Stomach (tissue), 19 donors: ENCODE measurements at places on chromosomes 7 and 10. TPM values are rescaled to one million over a fixed set of nuclear protein-coding genes. Genes with fewer than 3 reads are reported as not detected.

- DNase-seq, result no peak
Observed at GRCh38 chr7:143243614-143244013, 19.6 kb upstream of the GSTK1 start.

GRCh38 chr10:116891208-116891607, 41.9 kb downstream of the ENO4 start:
- no peak for DNase-seq

CALU gene
- total RNA-seq, result 93.7 TPM

- DNase-seq, result no peak
Observed at GRCh38 chr7:40403703-40404476, 269.1 kb downstream of the SUGCT start.

PSD gene
- 24.5 TPM for total RNA-seq

GRCh38 chr7:2115760-2116447, 116.8 kb downstream of the MAD1L1 start:
- no peak for DNase-seq

- DNase-seq, result no peak
Observed at GRCh38 chr7:25624833-25625232, 396.5 kb upstream of the NPVF start.

DNA sequence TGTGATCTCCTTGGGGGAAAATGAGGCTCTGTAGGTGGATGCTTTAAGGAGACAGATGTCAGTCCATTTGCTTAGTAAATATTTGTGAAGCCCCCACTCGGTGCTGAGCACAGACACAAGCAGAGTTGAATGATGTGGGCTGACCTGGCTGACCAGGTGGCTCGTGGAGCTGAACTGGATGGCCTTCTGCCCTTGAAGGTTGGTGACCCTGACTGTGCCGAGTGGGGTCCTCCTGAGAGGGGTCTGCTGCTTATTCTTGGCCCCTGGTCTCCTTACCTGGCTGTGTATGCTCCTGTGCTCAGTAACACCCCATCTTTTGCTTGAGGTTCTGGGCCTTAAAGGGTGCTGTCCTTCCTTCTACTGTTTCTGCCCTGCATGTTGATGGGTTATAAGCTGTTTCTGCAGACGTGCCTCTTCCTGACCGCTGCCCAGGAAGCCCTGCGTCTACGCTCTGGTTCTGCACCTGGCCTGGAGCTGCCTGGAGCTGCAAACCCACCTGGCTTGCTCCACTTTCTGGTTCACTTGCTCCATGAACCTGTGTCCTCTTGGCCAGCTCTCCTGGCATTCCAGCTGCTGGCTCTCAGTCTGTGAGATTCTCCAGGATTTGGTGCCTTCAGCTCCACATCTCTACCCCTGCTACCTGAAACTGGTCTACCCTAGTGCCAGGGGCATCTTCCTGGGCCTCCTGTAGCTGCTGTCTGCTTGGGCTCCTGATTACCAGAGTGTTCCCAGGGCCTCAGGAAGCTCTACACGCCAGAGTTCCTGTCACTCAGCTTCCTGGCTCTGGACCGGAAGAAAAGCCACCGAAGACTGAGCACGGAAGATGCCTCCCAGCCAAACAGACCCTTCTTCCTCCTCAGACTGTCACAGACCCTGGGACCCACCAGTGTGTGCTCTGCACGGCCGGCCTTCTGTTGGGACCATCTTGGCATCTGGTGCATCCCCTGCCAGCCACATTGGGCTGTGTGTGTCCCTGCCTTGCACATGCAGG, 76.5 kb downstream of the ADCY1 start:
- DNase-seq, result no peak

CDC14C gene
- not detected for total RNA-seq

- DNase-seq, result no peak
Observed at GRCh38 chr7:155791214-155791737, 21.0 kb downstream of the SHH start.

- DNase-seq, result no peak
Observed at GRCh38 chr10:53130337-53130736, 357.8 kb upstream of the MBL2 start.

HYAL4 gene
- total RNA-seq, result not detected

DNA sequence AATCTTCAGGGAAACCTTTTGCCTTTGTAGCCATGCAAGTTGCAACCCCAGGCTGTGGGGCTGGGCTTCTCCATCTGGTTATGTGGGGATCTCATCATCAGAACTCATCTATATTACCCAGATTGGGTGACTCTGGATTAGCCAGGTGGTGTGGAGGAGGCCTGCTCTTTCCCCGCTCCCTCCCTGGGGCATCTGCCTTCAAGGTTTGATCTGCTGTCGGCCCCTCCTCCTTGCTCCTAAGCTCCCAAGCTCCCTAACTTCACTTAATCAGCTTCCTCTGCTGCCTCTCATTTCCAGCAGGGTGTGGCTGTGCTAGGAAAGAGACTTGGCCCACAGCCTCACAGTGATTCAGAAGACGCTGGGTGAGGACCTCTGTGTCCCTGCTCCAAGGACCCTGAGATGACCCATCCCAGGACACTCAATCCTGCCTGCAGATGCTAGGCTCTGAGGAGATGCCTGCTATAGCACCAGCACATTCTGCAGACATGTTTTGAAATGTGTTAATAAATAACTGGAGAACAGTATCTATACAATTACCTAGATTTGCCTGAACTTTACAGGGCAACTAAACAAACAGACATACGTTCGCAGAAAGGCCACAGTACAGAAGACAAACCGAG, 392.1 kb upstream of the PODXL start:
- no peak for DNase-seq

GRCh38 chr10:114615600-114616007, 42.5 kb downstream of the ABLIM1 start:
- DNase-seq, result no peak

- no peak for DNase-seq
Observed at GRCh38 chr7:64733550-64734240, 60.5 kb upstream of the ZNF138 start.

MACC1 gene
- total RNA-seq, result 2.0 TPM

AKR1C4 gene
- total RNA-seq, result not detected

TAS2R5 gene
- total RNA-seq, result 4.4 TPM

GRCh38 chr7:76201732-76202665, at the start of gene SRRM3:
Gene SRRM3, plus strand, starts transcription at chr7:76201896. Its CDS starts 33,171 bp downstream, at chr7:76235067.
- DNase-seq, result peak; percentile 78

DNA sequence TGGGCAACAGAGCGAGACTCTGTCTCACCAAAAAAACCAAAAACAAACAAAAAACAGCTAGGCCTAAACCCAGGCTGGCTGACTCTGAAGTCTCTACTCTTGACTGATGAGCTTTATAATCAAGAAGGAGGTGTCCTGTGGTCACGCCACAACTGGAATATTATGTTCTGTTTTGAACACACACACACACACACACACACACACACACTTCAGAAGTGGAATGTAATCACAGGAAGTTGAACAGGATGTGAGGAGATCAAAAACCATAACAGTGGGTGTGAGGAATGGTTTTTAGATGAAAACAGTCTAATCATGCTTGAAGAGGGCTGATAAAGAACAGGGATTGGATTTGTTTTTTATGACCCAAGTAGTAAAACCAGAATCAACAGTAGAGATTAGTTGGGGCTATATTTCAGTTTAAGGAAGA, 51.1 kb upstream of the IL6 start:
- no peak for DNase-seq

GRCh38 chr10:123514996-123515395, 151.2 kb upstream of the GPR26 start:
- DNase-seq, result no peak

- no peak for DNase-seq
Observed at GRCh38 chr7:748446-748845, 21.4 kb upstream of the PRKAR1B start.

DNA sequence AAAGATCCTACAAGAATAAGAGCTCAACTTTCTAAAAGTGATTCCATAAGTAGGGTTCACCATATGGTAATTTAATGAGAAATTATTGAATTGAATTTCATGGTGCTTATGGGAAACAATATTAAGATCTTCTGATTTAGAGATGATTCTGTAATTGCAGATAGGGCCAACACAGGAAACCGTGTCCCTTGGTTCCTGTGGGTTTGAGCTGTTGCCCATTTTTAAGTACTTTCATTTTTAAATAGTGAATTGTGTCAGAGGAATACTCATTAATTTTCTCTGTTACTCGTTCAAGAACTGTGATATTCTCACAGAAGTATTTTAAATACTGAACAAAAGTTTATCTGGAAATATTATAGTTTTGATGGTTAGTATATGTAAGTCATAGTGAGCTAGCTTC, 129.2 kb downstream of the SRI start:
- DNase-seq, result no peak

- peak; percentile 4 for DNase-seq
Observed at GRCh38 chr10:52410916-52411315, 96.8 kb downstream of the DKK1 start.

DNA sequence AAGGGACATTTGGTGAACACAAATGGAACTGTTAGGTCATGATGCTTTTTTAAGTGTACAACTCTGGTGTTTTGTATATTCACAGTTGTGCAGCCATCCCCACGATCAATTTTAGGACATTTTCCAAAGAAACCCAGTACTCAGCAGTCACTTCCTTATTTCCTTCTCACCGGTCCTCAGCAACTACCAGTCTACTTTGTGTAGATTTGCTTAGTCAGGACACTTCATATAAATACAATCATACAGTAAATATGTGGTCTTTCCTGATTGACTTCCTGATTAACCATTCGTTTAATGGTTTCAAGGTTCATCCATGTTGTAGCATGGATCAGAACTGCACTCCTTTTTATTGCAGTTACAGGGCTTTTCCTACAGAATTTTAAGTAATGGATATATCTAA, 14.4 kb downstream of the SGPL1 start:
- no peak for DNase-seq

DNA sequence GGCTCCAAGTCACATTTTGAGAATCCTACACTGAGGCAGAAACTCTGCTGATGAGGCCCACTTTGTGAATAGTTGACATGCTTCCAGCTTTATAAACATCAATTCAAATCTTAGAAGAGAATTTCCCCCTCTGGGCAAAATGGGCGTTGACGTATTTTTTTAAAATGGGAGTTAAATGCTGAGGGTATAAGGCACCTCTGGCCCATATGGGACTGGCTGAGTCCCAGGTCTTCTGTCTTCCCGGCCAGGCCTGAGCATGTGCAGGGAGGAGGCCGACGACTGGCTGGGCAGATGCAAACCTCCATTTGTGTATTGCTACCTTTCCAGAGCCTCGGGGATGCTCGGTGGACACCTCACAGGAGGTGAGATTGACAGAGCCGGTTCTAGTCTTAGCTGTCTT, 37.7 kb downstream of the BUB3 start:
- DNase-seq, result no peak

GRCh38 chr10:23514321-23514720, 75.4 kb downstream of the OTUD1 start:
- DNase-seq, result no peak

- no peak for DNase-seq
Observed at GRCh38 chr7:91330191-91330808, 66.1 kb downstream of the FZD1 start.

SRI gene
- total RNA-seq, result 102 TPM

DNA sequence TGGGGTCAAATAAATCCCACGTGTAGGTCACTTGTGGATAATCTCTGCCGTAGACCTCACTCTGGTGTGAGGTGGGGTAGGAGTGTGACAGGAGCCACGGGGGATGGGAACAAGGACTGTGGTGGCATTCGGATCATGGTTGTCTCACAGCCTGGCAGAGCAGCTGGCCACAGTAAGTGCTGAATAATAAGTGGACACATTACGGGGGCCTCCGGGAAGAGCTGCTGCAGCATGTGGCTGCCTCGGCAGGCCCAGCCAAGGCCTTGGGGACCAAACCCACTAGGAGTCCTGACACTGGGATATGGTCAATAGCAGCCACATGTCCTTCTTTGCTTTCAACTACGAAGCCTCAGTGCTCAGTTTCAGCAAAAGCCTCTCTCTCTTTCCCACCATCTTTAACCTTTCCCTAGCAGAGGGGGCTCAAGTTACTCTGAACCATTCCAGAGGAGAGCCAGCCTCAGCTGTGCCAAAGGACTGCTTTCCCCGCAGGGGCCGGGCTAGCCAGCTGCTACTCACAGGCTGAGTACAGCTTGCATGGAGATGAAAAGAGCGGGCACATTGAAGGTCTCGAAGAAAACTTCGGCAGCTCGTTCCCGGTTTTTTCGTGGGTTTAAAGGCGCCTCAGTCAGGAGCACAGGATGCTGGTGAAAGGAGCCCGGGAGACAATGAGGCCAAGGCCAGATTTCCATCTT, 17.3 kb downstream of the ACTR1A start:
- no peak for DNase-seq

GNAI1 gene
- total RNA-seq, result 2.6 TPM

PON1 gene
- not detected for total RNA-seq

DNA sequence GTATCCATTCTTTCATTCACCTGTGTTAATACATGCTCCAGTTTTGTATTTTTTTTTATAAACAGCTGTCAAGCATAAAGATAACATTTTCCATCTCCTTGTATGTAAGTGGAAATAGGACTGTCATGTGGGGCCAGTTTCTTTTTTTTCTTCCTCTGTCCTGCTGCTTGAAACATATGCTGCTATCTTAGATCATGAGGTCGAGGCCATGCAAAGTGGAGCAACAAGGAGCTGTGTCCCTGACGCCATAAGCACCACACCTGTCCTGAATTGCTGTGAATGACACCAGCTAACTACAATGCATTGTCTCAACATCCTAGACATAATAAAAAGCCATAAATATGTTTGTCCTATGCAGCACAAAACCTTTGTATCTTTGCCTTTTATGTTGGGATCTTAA, 37.7 kb upstream of the SLC26A4 start:
- DNase-seq, result no peak

- peak; percentile 8 for DNase-seq
Observed at GRCh38 chr10:26612151-26612915, 85.2 kb upstream of the PDSS1 start.

NME8 gene
- not detected for total RNA-seq

DNA sequence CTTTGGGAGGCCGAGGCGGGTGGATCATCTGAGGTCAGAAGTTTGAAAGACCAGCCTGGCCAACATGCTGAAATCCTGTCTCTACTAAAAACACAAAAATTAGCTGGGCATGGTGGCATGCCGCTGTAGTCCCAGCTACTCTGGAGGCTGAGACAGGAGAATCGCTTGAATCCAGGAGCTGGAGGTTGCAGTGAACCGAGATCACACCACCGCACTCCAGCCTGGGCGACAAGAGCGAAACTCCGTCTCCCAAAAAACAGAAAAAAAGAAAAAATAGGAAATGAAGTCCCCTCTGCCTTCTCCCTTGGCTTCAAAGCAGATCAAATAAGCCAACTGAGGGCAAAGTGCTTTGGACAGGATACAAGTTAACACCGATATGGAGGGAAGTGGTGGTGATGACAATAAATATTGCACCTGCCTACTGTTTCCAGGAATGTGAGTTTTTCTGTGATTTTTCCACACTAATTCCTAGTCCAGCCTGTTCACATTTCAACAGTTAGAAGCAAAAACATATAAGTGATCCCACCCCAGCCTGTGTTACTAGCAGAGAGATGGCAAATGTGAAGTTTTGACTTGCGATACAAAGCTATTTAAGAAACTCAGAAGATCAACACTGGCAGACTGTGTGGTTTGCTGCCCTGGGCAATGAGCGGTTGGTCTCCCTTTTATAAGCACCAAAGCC, 291.2 kb upstream of the AOAH start:
- DNase-seq, result no peak

ACBD7 gene
- total RNA-seq, result 6.4 TPM

DMBT1 gene
- total RNA-seq, result 81.1 TPM
